ENCODE measurements at places on chromosomes 7 and 10.

DNA sequence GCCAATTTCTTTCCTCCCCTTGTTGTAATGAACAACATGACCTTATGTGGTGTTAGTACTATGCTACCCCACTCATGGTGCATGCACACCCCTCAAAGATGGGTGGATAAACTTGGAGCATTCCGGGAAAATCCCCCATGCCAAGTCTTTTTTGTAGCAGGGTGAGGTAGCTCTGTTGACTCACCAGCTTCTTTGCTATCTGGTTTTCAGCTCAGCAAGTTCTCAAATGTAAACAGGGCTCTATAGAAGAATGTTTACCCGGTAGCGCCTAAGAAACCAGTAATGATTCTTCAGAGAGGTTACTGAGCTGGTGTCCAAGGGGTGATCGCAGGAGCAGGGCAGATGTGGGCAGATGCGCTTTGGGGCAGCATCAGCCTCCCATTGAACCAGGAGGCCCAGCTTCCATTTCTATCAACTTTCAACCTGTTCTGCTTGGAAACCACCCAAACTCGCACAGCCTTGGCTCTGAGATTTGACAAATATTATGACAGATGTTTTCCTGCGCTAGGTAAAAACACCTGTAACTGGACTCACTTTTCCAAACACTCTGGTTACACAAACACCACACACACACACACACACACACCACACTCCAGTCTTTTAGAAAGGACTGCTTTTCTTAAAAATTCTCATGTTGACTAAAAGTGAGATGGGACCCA, 87.8 kb downstream of the ZRANB1 start:
- DNase-seq = no peak

GRCh38 chr7:3762146-3762831, 461.2 kb downstream of the SDK1 start:
- DNase-seq = no peak

- DNase-seq = no peak
These were observed 323.0 kb downstream of the GALNT17 start for GRCh38 chr7:71454981-71455380.

DNA sequence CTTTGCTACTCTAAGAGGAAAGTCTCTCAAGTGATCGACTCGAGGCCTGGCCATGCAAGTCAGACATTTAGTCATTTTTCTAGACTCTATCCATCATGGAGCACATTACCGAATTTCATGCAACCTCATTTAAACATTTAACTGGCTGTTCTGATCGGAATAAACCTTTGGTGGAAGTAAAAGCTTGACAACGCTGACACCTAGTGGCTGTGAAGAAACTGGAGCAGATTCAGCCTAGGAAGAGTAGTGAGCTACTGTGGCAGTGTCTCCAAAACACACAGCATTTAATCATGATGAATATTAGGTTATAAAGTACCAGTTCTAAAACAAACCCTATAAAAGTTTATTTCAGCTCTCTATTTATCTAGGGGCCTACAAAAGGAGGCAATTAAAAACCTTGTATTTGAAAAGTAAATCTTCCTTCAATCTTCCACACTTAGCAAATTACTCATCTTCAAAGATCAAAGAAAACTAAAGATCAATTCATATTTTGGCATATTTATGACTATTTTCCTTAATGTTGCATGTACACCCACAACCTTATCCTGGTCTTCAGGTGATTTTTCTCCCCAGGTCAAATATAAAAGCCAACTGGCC, 175.0 kb downstream of the CTNNA3 start:
- no peak for DNase-seq

- DNase-seq = no peak
These were observed 43.6 kb upstream of the CARD11 start for GRCh38 chr7:3087243-3087755.

GRCh38 chr10:25068152-25069058, 52.0 kb downstream of the THNSL1 start:
- no peak for DNase-seq

- no peak for DNase-seq
These were observed 22.2 kb upstream of the CPXM2 start for GRCh38 chr10:123913688-123914268.

DNA sequence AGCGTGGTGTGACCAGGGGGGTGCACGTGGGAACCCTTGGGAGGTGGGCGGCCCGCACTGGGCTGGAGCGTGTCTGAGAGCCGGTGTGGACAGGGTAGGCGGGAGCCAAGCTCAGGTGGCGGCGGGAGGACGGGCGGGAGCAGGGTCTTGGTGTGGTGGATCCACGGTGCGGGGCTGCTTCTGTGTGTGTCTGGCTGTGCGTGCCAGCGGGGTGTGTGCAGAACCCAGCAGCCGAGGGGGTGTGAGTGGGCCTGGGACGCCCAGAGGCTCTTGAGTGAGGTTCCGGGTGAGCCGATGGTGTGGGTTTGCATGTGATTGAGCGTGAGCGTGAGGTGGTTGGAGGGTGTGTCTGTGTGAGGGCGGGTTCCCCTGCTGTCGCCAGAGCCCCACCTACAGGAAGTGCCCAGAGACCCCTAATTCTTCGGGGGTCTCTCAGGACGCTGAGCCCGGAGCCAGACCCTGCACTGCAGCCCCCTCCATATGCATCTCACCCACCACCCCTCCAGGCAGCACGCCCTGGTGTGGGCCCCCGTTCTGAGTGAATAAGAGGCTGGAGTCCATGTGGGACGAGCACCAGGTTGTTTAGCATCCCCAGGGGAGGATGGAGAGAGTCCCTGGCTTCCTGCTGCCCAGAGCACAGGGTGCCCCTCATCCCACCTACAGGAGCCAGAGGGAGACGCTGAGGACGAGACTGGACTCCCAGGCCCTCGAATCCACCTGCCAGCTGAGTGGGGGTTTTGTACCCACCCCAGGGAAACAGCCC, 78.2 kb downstream of the ELFN1 start:
- no peak for DNase-seq

DNA sequence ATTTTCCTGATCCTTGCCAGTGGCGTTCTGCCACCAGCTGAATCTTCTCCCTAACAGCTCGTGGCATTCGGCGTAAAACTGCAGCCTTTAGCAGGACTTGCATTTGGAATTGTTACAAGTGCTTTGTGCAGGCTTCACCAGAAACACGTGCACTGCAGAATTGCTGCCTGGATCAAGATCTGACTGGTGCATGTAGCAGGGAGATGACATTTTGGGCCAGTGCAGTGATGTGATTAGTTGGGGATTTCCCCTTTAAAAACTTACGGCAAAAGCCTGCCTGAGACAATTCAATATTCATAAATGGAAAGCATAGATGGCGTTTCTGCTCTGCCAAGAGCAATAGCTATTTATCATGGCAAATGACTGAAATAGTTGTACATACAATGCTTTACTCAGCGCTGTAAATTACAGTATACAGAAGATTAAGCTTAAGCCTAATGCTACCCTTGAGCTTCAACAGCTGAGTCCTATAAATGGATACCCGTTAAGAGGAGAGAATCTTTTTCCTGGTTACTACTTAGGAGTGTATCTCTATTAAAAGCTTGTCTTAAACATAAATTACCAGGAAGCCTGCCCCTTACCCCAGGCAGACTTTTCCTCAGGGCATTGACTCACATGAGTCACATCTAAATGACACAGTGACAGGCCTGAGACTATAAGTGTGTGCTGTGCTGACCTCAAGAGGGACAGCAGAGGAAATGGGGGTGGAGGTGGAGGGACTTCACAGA, 106.3 kb downstream of the ATXN7L1 start:
- no peak for DNase-seq

- DNase-seq = no peak
These were observed 143.4 kb upstream of the ADO start for GRCh38 chr10:62661143-62661542.

DNA sequence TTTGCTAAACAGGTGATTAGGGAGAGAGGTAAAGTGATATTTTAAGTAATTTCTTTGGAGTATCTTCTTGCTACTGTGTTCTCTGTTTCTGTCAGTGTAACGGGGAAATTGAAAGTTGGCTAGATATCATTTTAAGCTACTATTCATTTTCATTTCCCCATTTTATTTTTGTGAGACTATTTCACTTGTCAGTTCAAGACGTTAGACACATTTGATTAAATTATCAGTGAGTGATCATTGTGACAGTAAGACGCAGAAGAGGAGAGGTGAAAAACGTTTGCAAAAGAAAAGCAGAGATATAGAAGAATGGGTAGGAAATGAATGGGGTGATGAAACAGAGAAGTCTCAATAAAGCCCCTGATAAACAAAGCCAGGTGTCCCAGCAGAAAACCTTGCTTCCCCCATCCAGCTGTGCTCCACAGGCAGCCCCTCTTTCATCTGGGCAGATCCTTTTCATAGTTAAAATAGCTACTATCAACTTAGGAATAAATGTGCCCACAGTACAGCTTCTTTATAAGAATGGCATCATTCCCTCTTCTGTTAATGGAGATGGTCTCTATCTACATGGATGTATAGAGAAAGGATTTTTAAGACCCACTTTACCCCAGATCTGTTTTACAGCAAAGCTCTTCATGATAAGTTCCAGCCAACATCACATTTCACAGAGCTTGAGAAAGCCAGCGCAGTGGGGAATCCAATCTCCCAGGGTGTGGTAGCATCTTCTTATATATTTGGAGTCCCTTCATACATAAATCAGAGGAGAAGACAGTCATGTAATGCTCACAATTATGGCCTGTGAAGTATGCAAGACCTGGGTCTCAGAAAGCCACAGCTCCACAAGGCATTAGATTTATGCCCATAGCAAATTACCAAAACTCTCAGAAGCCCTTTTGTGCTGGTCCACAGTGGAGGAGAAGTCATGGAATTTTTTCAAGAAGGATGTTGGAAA, 138.1 kb upstream of the ITGB1 start:
- no peak for DNase-seq

DNA sequence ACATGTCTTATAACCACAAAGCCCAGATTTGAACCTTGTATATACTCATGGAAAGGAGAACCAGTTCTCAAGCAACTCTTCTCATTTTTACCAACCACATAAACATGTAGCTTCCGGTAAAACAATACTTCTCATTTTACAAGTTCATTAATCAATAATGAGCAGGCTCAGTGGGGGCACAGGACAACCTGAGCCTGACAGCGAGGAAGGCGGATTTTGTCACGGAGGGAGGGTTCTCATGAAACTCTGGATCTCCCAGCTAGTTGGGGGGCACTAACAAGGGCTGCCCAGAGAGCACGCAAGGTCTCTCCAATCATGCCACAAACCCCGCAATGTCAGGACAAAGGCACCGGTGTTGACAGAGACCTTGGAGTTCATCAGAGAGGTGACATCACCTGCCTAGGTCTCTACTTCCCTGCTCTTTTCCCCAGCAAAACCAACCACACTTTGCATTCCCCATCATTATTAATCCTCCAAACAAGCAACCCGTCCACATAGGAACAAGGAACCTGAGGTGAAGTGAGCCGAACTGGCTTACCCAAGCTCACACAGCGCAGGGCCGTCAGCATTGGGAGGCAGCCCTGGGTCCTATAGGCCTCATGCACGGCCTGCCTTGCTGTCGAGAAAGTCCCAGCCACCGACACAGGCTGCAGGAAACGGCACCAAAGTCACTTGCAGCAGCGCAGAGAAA, 192.1 kb upstream of the KLF14 start:
- DNase-seq = no peak

- DNase-seq = no peak
These were observed 30.9 kb downstream of the COL1A2 start for GRCh38 chr7:94425546-94425945.

DNA sequence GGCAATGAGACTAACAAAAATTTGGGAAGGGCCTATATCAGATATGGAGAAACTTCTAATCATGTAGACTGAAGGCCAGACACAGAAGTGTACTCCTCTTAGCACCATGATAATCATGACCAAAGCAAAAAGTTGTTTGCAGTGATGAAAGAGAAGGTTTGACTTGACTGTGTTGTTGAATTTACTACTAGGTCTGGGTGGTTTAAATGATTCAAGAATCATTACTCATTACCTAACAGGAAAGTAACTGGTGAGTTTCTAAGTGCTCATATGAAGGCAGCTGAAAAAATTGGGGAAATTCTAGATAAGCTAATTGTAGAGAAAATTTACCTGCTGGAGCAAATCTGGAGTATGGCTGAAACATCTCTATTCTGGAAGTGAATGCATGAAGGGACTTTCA, 451.5 kb upstream of the SORCS1 start:
- no peak for DNase-seq

DNA sequence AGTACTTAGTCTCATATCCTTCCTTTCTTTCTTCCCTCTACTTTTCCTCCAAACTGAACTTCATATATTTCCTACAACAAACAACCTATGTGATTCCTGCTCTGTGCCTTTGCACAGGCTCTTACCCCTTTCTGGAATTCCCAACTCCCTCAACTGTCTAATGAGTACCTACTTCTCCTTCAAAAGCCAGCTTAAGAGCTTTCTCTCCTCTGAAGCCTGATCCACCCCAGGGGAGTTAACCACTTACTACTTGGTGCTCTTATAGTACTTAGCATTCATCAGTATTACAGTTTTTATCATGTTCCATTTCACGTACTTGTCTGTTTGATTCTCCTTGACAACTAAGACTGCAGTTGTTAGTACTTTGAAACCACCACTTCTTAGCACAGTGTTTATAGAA, 246.1 kb downstream of the LRRTM3 start:
- no peak for DNase-seq

- DNase-seq = no peak
These were observed 12.3 kb downstream of the CAMK2G start for GRCh38 chr10:73862011-73862410.

DNA sequence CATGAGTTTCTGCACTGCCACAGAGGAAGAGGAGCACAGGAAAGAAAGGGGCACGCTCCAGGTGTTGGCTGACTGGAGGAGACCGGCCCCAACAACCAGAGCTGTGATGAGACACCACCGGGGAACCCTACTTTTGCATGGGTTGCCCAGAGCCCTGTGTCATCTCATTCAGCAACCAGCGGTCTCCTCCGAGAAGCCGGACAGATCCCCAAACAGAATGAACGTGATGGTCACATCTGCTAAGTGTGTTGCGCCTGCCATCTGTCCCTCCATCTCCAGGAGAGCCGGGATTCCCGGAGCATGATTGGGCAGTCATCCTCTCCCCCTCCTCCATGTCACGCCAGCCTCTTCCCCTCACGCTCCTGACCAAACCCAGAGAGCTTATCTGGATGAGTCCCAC, 22.9 kb downstream of the PARP12 start:
- no peak for DNase-seq

GRCh38 chr10:20624642-20625041, 272.5 kb downstream of the NEBL start:
- DNase-seq = no peak

DNA sequence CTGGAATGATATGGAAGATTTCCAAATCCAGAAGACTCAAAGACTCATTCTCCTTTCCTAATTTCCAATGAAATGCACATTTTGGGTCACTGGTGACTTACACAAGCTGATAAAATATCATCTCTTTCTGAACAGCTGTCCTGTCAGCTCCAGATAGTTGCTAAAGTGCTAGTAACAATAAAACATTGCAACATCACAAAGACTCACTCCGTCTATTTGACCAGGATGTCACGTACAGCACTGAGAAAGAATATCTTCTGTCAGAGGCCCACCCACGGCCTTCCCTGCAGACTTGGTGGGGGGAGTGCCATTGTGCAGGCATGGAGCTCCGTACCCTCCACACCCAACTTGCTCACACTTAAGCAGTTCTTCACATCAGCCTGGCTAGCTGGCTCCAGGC, 78.9 kb upstream of the EGR2 start:
- no peak for DNase-seq

Data from hematopoietic multipotent progenitor cell treated with erythropoietin and hydrocortisone succinate and interleukin-3 and kit ligand, for 15 days (in vitro differentiated cells).